ENCODE measurements at places on chromosomes 6 and 20.

GRCh38 chr6:133337308-133337707 lies 96.2 kb downstream of the EYA4 start:
- DNase-seq, result no peak

GRCh38 chr20:45765980-45766379 lies 25.7 kb downstream of the WFDC3 start:
- no peak for DNase-seq

- peak; percentile 35 for DNase-seq
Observed at GRCh38 chr6:30149858-30150550, 11.0 kb downstream of the TRIM10 start.

- DNase-seq, result peak; percentile 86
Observed at GRCh38 chr20:9392892-9393857, 121.2 kb upstream of the LAMP5 start.

GRCh38 chr6:68691120-68691519 lies 56.0 kb downstream of the ADGRB3 start:
- no peak for DNase-seq

DNA sequence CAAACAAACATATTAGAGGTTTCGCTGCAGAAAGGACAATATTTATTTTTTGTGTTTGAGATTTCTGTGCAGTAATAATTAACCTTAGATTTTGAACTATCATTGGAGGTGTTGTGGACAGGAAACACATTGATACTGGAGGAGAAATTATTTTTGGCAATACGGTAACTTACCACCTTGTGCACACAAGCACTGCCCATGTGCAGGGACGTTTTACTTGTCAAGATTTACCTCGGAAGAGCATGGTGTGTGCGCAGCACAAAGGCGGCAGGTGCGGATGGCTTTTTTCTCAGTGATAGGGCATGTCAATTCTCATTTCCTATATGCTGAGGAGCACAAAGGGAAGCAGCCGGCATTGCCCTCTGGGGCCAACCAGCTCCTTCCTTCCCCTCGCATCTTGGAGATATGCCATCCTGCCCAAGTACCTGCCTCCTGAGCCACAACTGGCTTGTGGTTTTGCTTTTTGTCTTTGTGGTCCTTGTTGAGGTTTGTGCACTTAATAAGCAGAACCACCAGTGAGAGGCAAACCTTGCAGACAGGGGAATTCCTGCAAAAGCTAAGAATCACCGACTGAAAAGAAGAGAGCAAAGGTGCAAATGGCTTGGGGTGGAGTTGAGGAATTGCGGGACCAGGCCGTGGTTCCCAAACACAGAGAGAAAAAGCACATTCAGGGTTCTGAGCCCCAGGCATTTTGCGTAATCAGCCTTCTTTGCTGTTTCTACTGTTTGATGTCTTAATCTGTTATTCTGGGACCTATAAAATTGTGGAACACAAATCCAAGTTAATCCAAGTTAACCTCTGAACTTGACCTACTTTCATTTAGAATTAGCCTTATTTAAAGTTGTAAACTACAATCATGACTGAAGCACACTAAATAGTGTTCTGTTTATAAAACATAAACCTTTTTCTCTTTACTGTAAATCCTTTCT lies 21.9 kb downstream of the SAMD5 start:
- no peak for DNase-seq

- no peak for DNase-seq
Observed at GRCh38 chr20:52025938-52026337, 165.6 kb downstream of the ZFP64 start.

- DNase-seq, result no peak
Observed at GRCh38 chr20:16446991-16447390, 126.3 kb downstream of the KIF16B start.

DNA sequence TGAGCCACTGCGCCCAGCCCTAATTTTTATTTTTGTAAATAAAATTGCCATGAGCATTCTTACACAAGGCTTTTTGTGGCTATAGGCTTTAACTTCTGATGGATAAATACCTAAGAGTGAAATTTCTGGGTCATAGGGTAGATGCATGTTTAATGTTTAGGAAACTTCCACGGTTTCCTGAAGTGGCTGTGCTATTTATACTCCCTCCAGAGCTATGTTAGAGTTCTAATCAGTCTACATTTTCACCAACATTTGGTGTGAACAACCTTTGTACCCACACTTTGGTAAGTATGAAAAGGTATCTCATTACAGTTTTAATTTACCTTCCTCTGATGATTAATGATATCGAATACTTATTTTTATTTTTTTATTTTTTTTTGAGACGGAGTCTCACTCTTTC lies 6.1 kb upstream of the MAS1 start:
- DNase-seq, result peak; percentile 10

DNA sequence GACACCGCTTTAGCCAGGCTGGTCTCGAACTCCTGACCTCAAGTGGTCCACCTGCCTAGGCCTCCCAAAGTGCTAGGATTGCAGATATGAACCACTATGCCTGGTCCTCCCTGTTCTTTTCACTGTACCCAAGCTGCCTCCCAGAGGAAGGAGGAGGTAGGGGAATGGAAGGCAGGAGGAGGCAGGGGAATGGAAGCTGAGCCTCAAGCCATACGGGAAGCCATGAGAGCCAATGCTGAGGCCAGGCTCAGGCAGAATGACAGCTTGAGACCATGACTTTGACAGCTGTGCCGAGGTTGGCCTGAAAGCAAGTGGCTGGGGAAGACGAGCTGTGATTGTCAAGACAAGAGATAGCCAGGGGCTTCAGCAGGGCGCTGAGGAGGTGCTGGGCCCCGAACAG lies 13.6 kb upstream of the ZNF335 start:
- DNase-seq, result no peak

DNA sequence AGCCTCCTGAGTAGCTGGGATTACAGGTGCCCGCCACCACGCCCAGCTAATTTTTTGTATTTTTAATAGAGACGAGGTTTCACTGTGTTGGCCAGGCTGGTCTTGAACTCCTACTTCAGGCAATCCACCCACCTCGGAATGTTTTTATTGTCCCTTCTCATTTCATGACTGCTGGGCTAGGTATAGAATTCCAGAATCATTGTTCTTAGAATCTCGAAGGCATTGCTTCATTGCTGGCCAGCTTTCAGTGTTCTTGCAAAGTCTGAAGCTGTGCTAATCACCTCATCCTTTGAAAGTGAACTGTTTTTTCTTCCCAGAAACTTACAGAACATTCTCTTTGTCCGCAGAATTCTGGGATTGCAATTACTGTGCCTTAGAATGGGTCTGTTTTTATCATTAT lies 49.0 kb downstream of the PTPN1 start:
- DNase-seq, result no peak

DNA sequence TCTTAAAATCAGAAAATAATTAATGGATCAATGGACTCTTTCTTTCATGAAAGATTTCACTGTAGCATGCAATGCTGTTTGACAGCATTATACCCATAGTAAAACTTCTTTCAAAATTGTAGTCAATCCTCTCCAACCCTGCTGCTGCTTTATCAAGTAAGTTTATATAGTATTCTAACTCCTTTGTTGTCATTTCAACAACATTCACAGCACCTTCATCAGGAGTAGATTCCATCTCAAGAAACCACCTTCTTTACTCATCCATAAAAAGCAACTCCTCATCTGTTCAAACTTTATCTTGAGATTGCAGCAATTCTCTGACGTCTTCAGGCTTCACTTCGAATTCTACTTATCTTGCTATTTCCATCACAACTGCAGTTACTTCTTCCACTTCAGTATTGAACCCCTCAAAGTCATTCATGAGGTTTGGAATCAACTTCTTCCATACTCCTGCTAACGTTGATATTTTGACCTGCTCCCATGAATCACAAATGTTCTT lies 26.4 kb upstream of the BACH2 start:
- no peak for DNase-seq

DNA sequence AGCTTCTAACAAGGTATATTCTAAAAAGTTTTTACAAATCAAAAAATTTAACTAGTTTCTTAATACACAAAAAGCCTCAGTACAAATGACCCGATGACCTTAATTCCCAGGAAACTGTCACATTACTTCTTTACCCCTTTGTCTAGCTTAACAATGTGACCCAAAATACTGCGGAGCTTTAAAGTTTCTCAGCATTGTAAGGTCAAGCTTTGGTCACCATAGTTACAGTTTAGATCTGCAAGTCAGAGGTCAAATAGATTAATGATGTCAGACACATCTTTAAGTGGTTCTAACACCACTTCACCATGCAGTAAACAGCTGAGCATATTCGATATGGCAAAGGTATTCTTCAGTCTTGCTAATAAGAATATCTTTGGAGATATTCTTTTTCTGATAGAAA lies 36.8 kb upstream of the FLRT3 start:
- DNase-seq, result no peak

GRCh38 chr20:47461120-47461685 lies 40.5 kb upstream of the NCOA3 start:
- no peak for DNase-seq

- no peak for DNase-seq
Observed at GRCh38 chr20:38357653-38358207, 11.4 kb downstream of the LBP start.

DNA sequence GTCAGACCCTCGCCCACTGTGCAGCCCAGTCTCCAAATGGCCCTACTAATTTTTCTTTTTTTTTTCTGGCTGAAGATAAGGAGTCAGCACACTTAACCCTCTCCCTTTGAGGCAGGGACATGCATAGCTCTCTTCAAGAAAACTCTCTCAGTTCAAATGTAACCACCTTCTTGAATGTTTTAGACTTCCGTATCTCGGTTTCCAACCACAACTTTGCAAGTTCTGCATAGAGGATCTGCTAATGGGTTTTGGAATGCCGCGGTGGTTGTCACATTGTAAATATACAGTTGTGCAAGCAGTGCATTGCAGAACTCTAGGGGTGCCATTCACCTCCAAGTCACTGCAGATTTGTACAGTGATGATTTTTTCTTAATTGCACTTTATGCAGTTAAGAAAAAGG lies 59.4 kb upstream of the SLC35B3 start:
- no peak for DNase-seq

DNA sequence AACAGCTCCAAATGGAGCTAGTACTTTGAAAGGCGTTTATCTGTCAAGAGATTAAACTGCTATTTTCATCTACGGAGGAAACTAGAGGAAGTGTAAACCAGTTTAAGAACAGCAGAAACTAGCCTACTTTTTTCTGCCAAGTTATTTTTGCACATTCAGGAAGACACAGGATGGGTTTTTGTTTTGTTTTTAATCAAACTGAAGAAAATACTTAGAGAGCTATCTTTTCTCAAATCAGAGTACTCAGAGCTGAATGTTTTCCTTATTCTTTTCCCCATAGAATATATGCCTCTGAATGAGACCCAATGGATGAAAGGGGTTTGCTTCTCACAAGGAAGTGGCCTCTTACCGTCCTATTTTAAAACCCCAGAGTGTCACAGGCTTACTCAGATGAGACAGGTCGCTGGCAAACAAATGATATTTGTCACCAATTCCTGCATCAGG lies 538.5 kb downstream of the CD83 start:
- DNase-seq, result no peak

GRCh38 chr6:134331256-134331655 lies 13.3 kb upstream of the SGK1 start:
- peak; percentile 4 for DNase-seq

GRCh38 chr20:13401596-13401995 lies 180.5 kb downstream of the ISM1 start:
- DNase-seq, result no peak

DNA sequence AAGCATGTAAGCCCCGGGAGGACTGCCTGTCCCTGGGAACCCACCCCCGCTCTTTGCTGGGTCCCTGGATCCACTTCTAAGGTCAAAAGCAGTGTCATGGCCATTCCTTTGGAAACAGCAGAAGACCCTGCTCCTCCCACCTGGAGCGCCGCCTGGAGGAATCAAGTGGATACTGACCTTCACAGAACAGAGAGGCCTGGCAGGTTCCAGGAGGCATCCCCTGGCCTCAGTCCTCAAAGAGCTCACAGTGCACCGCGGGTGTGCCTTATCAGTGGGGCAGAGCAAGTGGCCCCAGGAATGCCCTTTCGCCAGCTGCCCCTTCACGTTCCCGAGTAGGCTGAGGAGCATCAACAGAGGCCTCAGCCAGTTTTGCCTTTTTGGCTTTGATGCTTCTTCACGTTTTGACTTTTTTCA lies 11.1 kb upstream of the SLC4A11 start:
- peak; percentile 85 for DNase-seq

GRCh38 chr20:1712634-1713624 lies 55.4 kb upstream of the SIRPG start:
- no peak for DNase-seq

DNA sequence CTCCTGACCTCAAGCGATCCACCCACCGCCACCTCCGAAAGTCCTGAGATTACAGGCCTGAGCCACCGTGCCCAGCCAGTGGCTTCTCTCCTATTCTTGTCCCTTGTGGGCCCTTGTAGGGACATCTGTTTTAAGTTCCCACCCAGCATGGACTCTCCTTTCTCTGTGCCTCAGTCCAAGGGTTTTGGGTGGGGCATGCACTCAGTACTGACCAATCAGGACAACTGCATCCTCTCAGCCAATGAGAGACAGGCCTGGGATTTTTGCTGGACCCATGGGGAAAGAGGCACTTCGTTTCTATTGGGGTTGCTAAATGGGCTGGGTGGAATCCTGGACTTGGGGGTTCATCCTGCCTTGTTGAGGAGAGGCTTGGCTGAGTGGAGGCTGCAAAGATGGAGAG lies 34.4 kb downstream of the SNAI1 start:
- no peak for DNase-seq

DNA sequence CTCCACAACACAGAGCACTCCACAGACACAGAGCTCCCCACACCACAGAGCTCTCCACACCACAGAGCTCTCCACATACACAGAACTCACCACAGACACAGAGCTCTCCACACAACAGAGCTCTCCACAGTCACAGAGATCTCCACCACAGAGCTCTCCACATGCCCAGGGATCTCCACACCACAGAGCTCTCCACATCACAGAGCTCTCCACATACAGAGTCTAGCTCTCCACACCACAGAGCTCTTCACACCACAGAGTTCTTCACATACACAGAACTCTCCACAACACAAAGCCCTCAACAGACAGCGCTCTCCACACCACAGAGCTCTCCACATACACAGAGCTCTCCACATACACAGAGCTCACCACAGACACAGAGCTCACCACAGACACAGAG lies 55.3 kb downstream of the ERMARD start:
- peak; percentile 40 for DNase-seq

DNA sequence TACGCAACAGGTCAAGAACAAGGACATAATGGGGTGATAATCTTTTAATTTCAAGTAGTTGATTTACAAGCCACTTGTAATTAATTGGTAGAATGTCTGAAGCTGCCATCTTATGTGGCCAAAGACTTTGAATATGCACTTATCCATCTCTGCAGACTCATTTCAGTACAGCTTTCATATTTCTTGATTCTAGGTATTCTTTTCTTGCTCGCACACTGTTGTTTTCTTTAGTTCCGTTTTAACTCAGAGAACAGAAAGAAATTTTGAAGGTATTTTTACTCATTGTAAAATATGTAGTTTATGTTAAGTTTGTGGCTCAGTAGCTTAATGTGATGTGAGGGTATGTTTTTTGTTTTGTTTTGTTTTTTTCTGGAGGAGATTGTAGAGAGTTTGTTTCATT lies 73.9 kb downstream of the UBR2 start:
- DNase-seq, result no peak
